ENCODE measurements at places on chromosomes 1 and 21.
A peak's percentile ranks its signal among the peaks of the same experiment; 100 is the strongest.

DNA sequence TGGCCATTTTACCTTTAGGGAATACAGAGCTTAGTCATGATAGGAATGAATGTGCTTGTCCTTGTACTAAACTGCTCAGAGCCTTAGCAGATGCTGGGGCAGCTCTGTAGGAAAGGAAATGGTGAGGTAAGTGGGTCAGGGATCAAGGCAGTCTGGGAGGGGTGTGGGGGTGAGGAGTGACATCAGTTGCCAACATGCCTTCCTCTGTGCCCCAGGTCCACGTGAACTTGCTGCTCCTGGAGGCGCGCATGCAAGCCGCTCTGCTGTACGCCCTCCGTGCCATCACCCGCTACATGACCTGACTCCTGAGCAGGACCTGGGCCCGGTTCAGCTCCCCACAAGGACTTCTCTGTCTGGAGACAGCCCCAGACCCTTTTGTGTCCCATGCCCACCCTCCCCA lies 21.2 kb downstream of the SESN2 start:
- no peak for DNase-seq

GRCh38 chr1:10598389-10598702 lies 123.6 kb downstream of the PEX14 start:
- no peak for DNase-seq

- no peak for DNase-seq
Observed at GRCh38 chr1:230698130-230698529, 15.8 kb downstream of the AGT start.

- no peak for DNase-seq
Observed at GRCh38 chr1:66930823-66931174, 6.0 kb downstream of the MIER1 start.

DNA sequence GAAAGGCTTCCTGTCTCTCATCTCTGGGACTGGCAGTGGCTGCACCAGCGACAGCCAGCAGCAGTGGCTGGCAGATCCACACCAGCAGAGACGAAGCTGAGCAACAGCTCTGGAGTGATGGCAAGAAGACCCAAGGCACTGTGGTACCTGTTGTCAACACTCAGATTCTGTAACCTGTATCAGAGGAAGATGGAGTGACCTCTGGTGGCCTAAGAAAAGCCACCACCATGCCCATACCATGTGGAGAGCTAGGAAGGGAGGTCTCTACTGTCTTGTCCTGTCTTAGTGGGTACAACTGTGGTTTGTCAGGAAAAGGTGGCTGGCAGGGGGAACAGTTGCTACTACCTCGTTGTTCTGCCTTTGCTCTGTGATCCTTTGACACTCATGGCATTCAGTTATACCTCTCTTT lies 22.5 kb upstream of the RHBDL2 start:
- DNase-seq = peak; percentile 38

- no peak for DNase-seq
Observed at GRCh38 chr21:46594276-46594675, 10.6 kb downstream of the S100B start.

- no peak for DNase-seq
Observed at GRCh38 chr1:10001016-10001665, 4.1 kb downstream of the RBP7 start.

- DNase-seq = no peak
Observed at GRCh38 chr1:36520771-36521420, 38.2 kb upstream of the CSF3R start.

Measured in HepG2 (cell line).